NCI-H1417 (cell line): ENCODE measurements at places on chromosomes 16 and 17.
A peak's percentile ranks its signal among the peaks of the same experiment; 100 is the strongest.

- no peak for DNase-seq
Measured at GRCh38 chr17:42537826-42538451, 1.9 kb downstream of the NAGLU start.

DNA sequence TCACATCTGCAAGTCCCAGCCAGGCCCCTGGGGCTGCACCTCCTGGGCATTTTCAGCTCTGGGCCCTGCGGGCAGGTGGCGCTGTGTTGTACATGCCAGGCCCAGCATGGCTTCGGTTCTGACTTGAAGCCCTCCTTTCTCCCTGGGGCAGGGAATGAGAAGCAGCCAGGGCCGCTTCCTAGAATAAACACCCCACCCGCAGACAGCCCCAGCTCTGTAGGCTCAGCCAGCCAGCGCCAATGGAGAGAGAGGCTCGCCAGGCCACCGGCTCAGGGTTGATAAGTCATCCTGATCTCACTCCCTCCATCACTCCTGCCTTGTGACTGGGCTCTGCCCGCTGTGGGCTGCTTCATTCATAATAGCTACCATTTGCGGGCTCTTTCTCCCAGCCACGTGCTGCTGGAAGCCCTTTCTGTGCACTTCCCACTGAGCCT is 6.0 kb upstream of the GLIS2 start:
- no peak for DNase-seq

DNA sequence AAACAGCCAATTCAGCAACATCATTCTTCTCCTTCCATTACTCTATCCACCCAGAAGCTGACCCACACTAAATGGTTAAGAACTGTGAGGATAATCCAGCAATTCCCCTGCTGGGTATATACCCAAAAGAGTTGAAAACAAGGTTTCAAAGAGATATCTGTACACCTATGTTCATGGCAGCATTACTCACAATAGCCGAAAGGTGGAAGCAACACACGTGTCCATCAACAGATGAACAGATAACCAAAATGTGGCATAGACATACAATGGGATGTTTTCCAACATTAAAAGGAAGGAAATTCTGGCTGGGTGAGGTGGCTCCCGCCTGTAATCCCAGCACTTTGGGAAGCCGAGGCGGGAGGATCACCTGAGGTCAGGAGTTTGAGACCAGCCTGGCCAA is 19.9 kb downstream of the MIS12 start:
- no peak for DNase-seq

GRCh38 chr17:2391597-2392251 is 9.1 kb downstream of the MNT start:
- DNase-seq: no peak

DNA sequence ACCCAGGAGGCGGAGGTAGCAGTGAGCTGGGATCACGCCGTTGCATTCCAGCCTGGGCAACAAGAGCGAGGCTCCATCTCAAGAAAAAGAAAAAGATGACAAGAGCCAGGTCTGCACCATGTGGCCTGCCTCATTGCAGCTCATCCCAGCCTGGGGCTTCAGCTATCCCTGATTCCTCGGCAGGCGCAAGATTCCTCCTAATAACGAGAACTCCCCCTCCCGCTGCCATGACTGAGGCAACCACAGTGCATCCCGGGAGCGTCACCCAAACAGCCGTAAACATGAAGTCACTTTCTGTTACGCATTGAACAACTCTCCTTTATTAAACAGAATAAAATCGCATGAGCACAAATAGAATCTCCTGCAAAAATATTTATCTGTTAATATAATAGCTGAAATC is 120.6 kb downstream of the MGAT5B start:
- DNase-seq: no peak

DNA sequence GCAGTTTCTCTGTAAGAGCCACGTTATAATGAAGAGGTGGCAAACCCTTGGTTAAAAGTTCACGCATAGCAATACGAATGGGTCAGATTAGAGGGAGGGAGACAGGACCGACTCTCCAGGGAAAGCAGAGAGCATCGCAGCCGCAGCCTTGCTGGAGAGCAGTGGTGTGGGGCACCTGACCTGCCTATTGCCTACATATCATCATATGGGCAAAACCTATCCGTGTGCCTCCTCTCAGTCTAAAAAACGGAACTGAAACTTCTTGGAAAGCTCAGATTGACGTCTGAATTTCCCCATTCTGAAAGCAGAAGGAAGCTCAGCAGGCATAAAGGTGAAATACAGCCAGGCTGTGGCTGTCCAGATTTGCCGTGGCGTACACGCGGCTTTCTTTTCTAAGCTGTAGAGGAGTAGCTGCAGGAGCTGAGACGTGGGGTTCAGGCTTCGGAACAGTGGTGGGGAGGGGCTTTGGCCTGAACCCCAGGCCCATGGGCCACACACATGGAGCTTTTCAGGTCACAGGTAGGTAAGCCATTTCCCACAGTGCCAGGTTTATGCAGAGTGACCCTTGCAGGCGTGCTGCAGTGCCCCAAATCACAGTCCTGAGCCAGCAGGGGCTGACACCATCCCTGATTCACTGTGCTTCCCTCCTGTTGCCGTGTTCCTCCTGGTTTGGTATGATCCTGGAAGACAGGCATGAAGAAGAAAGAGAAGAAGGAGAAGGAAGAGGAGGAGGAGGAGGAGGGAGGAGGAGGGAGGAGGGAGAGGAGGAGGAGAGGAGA is 41.6 kb upstream of the TNRC6C start:
- no peak for DNase-seq

- no peak for DNase-seq
Measured at GRCh38 chr17:78138204-78139060, 7.8 kb upstream of the C17orf99 start.

DNA sequence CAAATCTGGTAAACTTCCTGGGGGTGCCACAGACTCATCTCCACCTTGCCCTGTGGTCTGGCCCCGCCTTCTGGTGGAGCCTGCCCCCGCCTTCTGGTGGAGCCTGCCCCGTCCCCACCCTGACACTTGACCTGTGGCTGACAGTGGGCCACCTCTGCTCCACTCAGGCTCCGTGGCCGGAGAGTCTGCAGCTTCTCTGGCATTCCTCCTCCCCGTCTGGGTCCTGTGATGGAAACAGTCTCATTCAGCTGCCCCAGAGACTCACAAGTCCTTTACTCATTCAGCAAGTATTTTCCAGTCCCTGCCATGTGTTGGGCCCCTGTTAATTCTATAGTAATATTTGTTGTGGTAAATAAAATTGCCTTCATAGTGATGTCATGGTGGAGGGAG is 21.0 kb upstream of the G6PC1 start:
- DNase-seq: no peak

GRCh38 chr16:8892101-8892575 is 10.0 kb downstream of the LITAFD start:
- DNase-seq: no peak

DNA sequence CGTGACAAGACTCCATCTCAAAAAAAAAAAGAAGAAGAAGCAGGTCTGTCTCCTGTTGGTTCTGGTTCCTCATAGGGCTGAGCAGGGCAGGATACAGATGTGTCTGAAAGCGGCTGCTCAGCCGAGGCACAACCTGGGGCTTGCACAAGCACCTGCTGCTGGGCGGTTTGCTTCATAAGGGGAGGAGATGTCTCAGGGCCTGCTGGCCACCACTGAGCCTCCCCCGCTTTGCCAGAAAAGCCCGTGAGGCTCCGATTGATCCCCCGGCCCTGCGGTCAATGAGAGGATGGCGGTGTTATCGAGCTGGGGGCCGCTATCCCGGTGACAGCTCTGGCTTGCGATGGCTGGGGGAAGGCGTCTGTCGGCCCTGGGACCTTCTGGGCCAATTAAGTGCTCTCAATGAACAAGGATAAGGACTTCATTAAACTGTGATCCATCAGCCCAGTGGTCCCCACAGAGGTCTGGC is 162.0 kb downstream of the SDK2 start:
- no peak for DNase-seq

DNA sequence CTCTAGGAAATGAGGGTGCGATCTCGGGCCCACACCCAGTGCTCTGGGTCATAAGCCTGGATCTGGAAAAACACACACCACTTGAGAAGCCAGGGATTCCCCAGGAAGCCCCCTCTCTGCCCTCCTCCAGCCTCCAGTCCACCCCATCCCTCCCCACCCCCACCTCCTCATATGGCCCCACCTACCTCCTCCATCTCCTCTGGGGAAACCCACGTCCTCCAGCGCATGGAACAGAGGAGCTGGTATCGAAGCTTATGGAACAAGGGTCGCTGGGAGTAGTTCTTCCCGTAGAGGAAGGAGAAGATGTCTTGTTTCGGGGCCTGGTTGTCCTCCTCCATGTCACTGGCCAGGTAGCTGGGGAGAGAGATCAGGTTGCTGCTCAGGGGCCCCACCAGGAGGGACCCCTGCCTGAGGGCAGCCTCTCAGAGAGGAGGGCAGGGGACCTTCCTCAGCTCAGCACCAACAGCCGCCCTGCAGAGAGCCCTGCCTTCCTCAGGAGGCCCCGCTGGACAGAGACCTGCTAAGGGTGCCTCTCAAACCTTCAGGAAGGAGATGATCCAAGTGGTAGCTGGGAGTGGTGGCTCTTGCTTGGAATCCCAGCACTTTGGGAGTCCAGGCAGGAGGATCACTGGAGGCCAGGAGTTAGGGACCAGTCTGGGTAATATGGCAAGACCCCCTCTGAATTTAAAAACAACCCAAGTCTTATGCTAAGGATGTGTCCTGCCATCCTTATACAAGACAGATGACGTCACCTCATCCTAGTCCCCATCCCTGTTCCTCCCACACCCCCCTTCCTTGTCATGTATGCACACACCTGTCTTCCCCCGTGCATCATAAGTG is 5.0 kb downstream of the SPDYE4 start:
- no peak for DNase-seq

DNA sequence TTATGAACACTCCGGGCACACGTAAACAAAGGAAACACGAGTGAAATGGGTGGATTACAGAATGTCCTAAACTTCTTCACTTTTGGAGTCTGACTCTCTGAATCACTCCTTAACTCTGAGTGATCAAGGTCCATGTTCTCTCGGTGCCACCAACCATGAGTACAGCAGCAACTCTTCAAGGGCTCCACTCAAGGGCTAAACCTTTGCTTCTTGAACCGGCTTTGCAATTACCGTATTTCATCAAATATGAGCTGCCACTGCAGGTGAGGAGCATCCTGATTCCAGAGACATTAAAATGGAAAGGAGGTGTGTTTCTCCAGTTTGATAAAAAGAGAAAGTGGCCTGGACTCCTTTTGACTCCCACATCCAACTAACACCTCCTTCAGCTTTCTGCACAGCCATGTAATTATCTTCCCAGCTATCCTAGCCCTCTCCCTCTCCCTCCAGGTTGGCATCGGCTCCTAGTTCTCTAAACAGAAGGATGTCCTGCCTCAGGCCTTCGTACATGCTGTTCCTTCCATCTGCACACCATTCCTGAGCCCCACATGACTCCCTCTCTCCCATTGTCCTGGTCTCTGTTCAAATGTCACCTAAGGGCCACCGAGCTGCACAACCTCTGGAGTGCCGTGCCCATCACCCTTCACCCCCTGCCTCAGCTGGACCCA is 61.4 kb downstream of the ZDHHC7 start:
- no peak for DNase-seq

DNA sequence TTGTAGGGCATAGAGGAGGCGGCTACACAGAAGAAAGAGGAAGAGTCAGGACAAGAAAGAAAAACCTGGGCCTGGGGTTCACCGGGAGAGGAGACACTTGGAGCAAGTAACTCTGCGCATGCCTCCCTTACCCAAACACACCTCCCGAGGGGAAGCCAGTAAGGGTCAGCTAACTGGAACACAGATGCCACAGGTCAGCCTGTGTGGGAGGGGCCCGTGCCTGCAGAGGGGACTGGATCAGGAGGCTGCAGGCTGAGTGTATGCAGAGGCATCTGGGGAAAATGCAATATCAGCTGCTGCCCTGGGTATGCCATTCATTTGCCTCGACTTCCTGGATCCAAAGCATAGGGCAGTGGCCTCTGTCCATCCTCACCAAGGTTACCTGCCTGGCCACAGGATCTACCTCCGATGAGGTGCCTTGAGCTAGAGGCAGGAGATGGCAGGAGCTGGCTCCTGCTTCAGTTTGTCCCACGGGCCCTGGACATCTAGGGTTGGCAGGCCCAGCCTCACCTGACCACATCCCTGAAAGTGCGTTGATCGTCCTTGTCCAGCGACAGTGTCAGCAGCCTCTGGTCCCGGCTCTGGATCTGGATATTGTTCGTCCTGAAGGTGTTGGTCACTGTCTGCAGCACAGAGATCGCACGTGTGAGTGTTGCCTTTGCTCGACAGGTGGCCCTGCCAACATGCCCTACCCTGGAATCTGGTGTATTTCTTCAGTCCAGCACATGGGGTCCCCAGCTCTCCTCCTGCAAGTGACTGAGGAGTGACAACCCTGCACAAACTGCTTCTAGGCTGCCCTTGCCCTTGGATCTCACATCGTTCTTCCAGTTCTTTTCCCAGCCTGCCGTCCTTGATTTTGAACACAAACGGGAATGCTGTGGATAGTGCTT is 4.6 kb upstream of the MFSD6L start:
- DNase-seq: no peak

GRCh38 chr17:48278760-48279491 is 151.1 kb downstream of the SKAP1 start:
- DNase-seq: no peak

DNA sequence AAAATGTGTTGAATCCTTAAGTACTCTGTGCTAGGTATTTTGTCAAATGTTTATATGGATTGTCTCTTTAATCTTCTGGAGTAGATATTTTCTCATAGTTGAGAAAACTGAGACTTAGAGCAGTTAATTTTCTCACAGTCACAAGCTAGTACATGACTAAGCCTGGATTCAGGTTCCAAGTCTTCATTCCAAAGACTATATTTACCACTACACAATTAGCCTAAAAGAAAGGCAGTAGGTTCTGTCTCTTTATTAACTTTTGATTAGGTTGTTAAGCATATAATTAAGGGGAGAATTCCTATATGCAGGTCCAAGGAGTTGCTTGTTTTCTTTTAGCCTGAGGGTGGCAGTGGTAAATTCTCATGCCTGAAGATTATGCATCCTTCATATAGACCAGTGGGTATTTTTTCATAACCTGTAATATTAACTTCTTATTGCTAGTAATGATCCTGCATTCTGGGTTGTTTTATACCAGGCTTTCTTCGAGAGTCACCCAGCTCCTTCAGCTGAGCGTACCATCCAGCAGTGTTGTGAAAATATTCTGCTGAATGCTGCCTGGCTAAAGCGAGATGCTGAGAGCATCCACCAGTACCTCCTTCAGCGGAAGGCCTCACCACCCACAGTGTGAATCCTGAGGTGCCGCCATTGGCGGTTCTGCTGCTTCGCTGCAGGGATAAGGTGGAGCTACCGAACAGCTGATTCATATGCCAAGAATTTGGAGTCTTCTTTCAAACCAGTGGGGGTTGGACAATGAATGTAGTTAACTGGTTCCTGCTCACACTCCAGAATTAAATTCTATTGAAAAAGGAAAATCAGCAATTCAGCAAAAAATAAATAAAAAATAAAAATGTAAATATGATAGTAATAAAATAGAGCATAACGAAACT is 28.2 kb upstream of the KPNB1 start:
- no peak for DNase-seq

- peak; percentile 73 for DNase-seq
Measured at GRCh38 chr16:287298-287811, 4.4 kb downstream of the PDIA2 start.

DNA sequence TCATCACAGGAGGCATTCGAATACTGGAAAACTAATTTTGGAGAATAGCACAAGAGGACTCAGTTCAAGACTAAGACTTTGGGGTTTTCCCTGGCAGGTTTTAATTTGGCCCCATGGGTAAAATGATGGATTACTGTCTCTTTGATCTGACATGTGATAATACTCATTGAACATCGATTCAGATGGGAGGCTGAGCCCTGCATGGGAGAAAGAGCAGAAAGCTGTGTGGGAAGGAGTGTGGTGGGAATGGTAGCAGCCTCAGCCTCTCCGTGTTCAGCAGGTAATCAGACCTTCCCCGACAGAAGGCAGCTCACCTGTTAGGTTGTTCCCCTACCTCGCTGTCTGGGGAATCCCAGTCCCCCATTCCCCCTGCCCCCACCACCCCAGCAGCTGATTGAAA is 124.7 kb upstream of the TNRC6C start:
- DNase-seq: no peak
